AG04450 (cell line): ENCODE measurements at places on chromosomes 2 and 18.

DNA sequence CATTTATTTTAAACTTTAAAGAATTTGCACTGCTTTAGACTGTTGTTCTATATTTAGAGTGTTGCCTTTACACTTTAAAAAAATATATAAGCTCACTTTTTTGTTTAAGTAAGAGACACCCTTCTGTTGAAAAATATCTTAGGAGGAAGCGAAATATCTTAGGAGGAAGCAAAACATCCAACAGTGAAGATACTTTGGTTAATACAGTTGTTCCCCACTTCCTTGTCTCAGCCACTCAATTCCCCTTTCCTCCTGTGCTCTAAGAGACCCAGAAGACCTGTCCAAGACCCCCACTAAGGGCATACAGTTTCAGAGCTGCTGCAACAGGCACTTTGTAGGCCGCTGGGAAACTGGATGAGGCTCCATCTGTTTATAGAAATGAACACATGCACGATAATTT lies 5.7 kb downstream of the SERPINB8 start:
- DNase-seq, result no peak

DNA sequence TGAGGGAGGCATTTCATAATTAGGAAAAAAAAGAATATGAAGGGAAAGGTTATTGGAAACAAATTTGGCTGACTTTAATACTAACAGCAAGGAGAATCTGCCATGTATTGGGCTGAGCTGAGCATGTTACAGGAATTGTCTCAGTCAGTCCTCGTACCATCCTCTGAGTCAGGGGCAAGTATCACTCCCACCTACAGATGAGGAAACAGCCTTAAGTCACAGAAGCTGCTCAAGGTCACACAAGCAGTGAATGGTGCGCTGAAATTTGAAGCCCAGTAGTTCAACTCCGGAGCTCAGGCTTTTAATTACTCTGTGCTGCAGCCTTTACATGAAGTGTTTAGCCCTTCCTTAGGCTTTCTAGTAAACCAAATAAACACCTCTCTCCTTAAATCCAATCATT lies 17.3 kb downstream of the PROKR1 start:
- no peak for DNase-seq

- no peak for DNase-seq
Measured at GRCh38 chr18:6270771-6271216, 143.9 kb downstream of the L3MBTL4 start.

DNA sequence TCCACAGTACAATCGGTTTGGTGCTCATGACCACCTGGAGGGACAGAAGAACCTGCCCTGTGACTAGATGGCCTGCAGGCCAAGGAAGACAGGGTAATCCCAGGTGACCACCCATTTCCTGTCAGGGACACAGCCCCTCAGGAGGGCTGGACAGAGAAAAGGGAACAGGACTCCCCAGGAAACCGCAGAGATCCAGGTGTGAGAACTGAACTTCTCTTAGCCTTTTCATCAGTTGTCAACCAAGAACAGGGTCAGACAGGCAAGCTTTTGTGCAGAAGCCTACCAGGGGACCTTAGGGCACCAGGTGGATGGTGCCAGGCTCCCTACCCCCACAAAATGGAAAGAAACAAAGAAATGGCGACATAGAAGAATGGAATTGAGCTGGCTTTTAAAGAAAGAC lies 132.3 kb downstream of the HDAC4 start:
- no peak for DNase-seq

DNA sequence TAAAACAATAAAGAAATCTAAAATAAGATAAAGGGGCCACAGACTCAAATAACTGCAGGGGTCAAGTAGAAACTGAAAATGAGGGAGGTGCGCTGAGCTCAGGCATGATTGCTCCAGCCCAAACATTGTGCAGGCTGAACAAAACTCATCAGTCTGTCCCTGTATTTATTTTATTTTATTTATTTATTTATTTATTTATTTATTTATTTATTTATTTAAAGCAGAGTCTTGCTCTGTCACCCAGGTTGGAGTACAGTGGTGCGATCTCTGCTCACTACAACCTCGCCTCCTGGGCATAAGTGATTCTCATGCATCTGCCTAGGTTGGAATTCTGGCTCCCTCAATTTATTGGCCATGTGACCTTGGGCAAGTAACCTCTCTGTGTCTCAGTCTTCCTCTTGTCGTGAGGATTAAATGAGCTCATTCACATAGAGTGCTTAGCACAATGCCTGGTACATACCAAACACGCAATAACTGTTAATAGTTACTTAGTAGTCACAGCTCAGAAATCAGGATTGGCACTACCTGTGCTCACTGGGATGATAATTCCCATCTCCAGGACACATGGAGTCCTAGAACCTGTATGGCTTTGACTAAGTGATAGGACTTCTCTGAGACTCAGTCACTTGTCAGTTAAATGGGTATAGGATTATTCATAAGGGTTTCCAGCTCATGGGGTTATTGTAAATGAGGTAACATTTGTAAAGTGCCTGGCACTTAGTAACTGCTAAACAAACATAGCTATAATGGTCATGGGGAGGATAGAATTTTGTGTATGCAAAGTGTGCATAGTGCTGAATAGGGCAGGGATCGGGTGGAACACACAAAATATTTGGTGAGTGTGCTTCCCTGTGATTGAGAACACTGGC lies 6.0 kb downstream of the SPEG start:
- no peak for DNase-seq

- DNase-seq, result no peak
Measured at GRCh38 chr2:120219291-120219690, 3.9 kb downstream of the TMEM185B start.

DNA sequence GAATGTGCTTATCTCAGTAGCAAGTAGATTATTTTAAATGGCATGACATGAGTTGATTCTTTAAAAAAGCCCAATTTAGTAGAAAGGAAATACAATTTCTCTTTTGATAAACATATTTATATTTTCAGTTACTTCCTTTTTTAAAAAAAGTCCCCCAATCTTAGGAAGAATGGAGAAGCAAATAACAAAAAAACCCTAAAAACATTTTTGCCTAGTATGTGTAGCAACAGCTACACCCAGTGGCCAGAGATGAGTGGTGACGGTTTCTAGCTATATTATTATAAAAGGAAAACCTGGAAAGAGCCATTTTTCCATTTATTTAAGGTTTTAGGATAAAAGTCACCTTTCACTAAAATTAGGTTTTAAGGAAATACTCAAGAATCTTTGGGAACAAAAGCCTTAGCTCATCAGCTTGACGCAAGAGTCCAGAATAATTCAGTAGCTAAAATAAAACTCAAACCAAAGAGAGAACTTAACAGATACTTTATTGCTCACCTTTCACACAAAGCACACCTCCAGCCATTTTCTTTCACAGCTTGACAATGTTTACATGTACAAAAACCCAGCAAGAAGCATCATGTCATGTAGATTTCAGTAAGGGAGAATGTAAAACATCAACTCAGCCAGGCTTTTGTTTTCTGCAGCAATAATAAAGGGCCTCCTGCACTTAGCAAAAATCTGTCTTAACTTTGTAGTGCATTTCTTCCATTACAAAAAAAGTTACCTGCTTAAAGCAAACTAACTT lies 15.7 kb downstream of the FAM98A start:
- DNase-seq, result no peak

GRCh38 chr18:9824952-9825371 lies 60.8 kb upstream of the TXNDC2 start:
- DNase-seq, result no peak

GRCh38 chr18:48688961-48689360 lies 150.1 kb downstream of the CTIF start:
- no peak for DNase-seq

DNA sequence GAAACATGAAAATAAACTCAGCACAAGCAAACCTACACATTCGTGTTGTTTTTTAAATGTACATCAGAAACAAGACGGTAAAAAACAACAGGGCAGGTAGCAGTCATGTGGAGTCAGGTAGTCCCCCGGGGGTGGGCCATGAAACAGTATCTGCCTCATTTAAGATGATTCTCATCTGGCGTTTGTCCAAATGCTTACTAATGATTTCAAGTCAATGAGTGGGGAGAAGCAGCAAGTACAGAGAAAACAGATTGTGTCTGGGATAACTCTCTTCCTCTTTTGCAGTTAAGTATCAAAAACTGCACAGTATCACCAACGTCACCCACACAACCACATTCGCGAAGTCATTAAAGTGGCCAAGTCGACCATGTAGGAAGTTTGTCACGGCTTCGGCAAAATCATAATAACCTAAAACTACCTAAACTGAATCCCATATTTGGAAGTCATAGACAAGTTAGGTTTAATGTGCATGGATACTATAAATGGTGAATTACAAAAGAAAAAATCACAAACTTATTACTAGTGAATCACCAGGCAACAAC lies 1.3 kb downstream of the LAPTM4A start:
- peak; percentile 47 for DNase-seq

- no peak for DNase-seq
Measured at GRCh38 chr2:161708350-161708975, 84.2 kb downstream of the SLC4A10 start.

GRCh38 chr2:96209011-96209728 lies 543 bp upstream of the STARD7 start:
- DNase-seq, result no peak

DNA sequence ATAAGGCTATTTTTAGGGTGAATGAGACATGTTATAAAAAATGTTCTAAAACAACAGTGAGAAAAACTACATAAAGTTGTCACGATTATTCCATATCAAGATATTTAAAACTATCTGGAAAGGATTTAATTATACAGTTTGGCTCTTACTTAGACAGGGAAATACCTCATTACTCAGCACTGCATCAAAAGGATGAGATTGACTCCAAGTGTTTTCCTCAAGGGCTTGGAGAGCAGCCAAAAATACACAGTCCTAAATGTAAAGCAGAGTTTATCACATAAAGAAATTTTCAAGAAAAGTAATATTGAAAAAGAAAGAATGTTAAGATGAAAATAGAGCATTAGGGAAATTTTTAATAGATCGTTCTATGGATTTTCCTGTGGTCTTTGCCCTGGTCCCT lies 285.5 kb upstream of the NETO1 start:
- no peak for DNase-seq

DNA sequence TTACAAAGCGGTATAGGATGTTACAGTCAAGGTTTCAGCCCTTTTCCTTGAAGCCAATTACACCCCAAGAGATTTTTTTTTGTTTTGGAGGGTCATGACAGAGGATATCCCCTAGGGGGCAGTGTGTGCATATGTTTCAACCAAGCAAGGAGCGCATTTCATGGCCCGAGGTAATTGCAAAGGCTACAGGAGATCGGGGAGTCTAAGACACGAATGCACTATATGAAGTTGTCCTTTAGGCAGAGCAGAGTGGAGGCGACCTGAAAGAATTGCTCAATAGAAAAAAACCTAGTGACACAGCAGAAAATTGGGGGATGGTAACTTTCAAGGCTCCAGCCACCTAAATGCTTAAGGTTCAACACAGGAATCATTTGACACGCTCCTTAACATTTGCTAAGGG lies 219.8 kb upstream of the PARD3B start:
- peak; percentile 66 for DNase-seq

DNA sequence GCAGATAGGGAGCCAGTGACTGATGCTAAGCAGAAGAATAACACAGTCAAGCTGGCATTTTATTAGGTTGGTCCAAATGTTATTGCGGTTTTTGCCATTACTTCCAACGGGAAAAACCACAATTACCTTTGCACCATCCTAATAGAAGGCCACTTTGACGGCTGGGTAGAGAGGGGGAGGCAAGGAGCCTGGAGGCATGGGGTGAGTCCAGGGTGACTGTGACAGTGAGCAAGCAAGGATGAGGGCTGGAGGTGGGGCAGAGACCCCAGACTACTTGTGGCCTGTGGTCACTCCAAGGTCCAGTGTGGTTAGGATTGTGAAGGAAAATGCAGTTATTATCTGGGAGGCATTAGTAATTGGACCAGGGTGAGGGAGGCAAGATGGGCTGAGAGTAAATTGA lies 389.5 kb downstream of the CLIP4 start:
- DNase-seq, result no peak

GRCh38 chr2:240956171-240956934 lies 42.1 kb upstream of the SNED1 start:
- no peak for DNase-seq

DNA sequence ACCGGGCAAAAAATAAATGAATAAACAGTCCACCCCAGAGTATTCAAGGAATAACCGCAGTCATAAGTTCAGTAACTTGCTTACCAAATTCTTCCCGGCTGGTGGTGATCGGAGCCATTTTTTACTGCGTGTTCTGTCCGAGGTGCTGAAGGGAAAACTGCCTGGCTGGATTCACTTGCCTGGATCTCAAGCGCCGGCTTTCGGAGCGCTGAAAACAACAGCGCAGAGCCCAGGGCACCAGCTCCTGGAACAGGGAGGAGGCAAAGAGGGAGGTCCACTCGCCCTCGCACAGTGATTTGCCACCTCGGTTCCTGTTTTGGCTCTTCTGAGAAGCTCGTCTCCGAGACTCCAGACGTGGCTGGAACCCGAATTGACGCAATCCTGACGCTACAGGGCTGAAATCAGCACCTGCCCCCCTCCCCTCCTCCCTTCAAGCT lies at the start of gene SYT4:
Gene SYT4, minus strand, starts transcription at position 327 of the 437 bp plus-strand sequence. Its CDS starts 209 bp downstream, at position 118.
- no peak for DNase-seq

- no peak for DNase-seq
Measured at GRCh38 chr2:152437276-152438108, 102.5 kb downstream of the FMNL2 start.

GRCh38 chr18:49168281-49168985 lies 217.7 kb upstream of the SMAD7 start:
- DNase-seq, result no peak

DNA sequence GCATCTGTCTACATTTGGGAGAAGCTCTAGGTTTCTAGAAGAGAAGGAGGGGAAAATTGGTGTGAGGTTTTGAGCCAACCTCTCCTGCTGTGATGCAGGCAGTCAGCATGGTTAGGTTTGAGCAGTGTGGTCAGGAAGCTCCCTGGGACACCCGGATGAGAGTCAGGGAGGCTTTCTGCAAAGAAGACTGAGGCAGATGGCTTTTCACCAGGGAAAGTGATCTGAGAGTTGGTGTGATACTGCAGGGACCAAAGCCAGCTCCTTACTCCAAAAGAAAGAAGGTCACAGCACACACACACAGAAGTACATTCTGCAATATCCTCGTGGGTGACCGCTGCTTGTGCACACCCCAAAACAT lies 75.8 kb upstream of the BCL11A start:
- DNase-seq, result no peak
